Ovary (tissue), 10 donors: ENCODE measurements at places on chromosomes 3 and 15. TPM values are rescaled to one million over a fixed set of nuclear protein-coding genes. Genes with fewer than 3 reads are reported as not detected.

GRCh38 chr3:59540241-59540640, 490.4 kb upstream of the CFAP20DC start:
- no peak for DNase-seq

Gene ZPLD1
- total RNA-seq, result not detected

- no peak for DNase-seq
Measured at GRCh38 chr3:10337323-10338163, 16.6 kb upstream of the SEC13 start.

- no peak for DNase-seq
Measured at GRCh38 chr15:65796610-65797078, 4.6 kb upstream of the DENND4A start.

- DNase-seq, result no peak
Measured at GRCh38 chr3:71052716-71053115, 530.8 kb downstream of the FOXP1 start.
